Heart left ventricle (tissue), 16 donors: ENCODE measurements at places on chromosomes 16 and 17.

DNA sequence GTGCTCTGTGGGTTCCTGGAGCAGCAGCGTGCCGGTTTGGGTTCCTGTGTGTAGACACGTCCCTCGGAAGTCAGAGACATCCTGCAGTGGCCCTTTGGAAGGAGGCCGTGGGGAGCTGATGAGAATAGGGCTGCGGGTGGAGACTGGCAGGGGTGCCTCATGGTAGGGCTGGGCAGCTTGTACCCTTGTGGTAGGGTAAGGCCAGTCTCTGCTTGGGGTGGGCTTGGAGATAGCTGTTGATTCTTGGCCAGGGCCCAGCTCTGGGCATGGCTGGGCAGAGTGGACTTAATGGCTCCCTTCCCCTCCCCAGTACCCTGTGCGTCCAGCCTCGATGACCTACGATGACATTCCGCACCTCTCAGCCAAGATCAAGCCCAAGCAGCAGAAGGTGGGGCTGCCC, 10.6 kb downstream of the POLR3E start:
- DNase-seq: no peak

DNA sequence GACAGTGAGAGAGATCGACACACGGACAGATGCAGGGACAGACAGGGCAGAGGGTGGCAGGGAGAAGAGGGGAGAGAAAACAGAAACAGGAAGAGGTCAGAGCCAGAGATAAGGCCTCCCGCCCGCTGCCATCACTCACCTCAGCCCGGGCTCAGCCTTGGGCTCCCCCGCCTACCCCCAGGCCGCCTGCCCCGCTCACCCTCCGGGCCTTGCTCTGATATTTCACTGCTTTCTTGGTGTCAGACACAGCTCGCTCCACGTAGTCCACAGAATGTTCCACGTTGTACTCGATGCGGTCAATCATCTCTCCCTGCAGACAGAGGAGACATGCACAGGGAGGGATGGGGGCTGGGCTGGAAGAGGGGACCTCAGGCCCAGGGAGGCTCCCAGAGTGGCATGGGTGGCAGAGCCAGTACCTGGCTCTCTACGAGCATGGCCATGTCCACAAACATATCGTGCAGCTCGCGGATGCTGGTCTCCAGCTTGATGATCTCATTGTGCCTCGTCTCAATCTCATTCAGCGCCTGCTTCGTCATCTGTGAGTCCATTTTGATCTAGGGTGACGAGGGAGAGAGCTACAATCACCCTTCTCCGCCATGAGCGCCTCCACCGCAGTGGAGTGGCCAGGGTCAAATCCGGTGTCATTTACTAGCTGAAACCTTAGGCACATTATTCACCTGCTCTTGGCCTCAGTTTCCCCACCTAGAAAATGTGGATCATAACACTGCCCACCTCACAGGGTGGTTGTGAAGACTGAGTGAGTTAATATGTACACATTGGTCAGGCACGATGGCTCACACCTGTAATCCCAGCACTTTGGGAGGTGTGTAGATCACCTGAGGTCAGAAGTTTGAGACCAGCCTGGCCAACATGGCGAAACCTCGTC, 8.2 kb downstream of the HSD3B7 start:
- no peak for DNase-seq

DNA sequence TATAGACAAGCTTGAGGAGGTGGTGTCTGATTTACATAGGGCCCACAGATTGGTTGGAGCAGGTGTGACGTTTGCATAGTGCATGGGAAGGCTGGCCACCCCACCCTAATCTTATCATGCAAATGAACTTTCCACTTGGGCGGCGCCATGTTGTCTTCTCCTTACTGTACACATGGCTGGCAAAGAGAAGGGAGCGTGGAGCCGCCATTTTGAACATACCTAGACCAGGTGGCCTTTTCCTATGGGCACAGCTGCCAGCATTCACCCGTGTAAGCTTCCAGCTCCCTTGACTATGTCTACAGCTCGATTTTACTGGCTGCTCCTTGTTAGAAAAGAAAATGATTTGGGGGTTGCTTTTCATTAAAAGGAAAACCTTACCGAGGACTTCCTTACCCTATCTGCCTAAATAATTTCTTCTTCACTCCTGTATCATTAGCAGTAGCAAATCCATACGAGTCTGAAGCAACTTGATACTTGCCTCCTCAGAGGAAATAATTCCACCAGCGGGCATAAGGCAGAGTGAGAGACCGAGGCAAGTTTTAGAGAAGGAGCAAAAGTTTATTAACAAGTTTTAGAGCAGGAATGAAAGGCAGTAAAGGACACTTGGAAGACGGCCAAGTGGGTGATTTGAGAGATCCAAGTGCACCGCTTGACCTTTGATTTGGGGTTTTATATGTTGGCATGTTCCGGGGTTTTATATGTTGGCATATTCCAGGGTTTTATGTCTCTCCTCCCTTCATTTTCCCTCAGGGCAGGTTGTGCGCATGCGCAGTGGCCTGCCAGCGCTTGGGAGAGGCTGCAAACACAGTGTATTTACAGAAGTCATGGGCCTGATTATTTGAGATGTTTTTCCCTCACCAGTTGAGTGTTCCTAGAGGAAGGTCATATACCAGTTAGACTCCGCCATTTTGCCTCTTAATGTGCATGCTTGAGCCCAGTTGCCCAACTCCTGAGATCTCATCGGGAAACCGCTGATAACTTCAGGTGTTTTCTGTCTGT, 65.7 kb downstream of the MARF1 start:
- DNase-seq: no peak

GRCh38 chr17:6580625-6581024, 24.3 kb upstream of the PITPNM3 start:
- DNase-seq: no peak

- DNase-seq: no peak
Observed at GRCh38 chr17:836151-836550, 54.0 kb downstream of the MRM3 start.

DNA sequence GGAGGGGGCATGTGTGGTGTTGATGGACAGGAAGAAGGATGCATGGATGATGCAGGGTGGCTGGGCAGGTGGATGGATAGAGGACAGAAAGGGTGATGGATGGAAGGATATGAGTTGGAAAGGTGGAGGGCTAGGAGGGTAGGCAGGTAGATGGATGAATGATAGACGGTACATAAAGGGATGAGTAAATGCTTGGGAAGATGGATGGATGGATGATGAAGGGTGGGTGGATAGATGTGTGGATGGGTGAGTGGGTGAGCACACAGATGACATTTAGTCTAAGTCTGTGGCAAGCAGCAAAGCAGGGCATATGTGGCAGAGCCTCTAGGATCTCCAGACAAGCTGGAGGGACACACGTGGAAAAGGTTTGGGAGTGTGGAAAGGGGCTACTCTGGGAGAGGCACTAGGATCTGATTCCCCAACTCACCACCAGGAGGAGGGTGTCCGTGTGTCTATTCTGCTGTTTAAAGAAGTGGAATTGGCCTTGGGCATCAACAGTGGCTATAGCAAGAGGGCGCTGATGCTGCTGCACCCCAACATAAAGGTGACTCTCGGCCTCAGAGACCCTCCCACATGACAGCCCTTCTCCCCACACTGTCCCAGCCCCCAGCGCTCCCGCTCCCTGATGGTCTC, 8.2 kb downstream of the PLD2 start:
- DNase-seq: no peak

DNA sequence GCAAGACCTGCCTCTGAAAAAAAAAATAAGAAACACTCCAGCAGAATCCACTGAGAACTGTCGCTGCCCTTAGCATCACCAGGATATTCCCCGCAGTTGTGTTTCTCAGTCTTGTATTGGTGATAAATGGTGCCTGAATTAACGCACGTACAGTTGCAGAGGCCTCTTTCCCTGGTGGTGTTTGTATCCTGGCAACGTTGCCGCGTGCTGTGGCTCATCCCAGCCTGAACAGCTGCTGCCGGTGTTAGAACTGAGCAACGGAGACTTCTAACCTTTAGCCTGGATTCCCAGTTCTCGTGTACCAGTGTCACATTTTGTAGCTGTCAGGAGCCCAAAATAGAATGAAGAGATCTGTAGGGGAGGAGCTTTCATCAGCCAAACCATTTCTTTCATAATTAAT, 4.8 kb downstream of the MLYCD start:
- DNase-seq: peak; percentile 88

- no peak for DNase-seq
Observed at GRCh38 chr17:57657211-57657610, 87.9 kb downstream of the CCDC182 start.

GRCh38 chr16:83653785-83654184, 154.0 kb upstream of the HSBP1 start:
- no peak for DNase-seq

GRCh38 chr17:32443827-32444300, 446 bp upstream of the PSMD11 start:
- DNase-seq: no peak
